ENCODE measurements at places on chromosomes 5 and 9. TPM values are rescaled to one million over a fixed set of nuclear protein-coding genes. Genes with fewer than 3 reads are reported as not detected.
A peak's percentile ranks its signal among the peaks of the same experiment; 100 is the strongest.

DNA sequence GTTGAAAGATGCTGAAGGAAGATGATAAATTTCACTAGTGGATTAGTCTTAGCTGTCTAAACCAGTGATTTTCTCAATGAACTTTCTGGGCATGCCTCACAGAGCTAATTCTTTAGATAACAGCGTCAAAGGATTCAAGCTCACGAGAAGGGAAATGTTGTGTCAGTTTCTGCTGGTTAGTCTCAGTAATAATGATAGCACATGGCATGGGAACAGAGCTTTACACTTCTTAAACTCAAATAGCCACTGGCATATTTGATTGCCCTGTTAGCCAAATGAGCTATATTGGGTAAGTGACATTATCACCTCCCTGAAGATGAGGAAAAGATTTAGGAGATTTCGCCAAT lies 139.3 kb upstream of the NR3C1 start:
- H3K36me3 ChIP-seq = no peaks in the 10 kb centered on the region
- no peak for DNase-seq
- no peaks in the 10 kb centered on the region for H3K27me3 ChIP-seq
- H3K27ac ChIP-seq = 0 out of 2 replicates have a peak overlapping the region, but pooled peaks have one; percentile 3

GRCh38 chr9:99411068-99411467 lies 189.0 kb downstream of the SEC61B start:
- H3K4me1 ChIP-seq = peaks cover under 1% of the 10 kb centered on the region
- H3K27ac ChIP-seq = no peak overlapping the region
- no peaks in the 10 kb centered on the region for H3K36me3 ChIP-seq
- no peak overlapping the region for H3K4me3 ChIP-seq

DNA sequence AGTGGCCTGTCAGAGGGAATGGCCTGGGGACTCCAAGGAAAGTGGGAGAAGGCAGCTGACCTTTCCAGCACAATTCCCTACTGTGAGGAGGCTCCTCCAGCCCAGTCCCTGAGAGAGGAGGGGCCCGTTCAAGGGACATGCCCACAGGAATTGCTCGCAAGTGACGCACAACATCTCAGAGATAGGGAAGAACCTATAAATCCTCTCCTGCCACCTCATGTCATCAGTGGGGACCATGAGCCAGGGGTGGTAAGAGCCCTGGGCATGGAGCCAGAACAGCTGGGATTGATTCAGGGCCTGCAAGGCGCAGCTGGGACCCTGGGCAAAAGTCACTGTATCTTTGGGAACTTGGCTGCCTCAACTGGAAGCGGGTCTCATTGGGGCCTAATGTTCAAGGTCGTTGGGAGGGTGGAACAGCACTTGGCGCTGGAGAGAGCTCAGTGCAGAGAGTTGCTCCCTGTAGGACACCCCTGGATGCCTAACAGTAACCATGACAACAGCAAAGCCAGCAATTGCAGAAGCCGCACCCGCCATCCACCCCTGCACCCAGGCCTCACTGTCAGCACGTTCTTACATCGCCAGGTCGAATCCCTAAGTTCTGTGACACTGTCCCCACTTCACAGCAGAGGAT lies 41.3 kb upstream of the ORM1 start:
- H3K4me3 ChIP-seq = no peak overlapping the region
- DNase-seq = peak; percentile 67
- H3K4me1 ChIP-seq = peaks cover 39% of the 10 kb centered on the region
- H3K27me3 ChIP-seq = no peaks in the 10 kb centered on the region
- peaks cover 3% of the 10 kb centered on the region for H3K36me3 ChIP-seq

Gene TOR4A
- total RNA-seq = 9.7 TPM

Gene GTF2H2C
- total RNA-seq = 32.8 TPM

GRCh38 chr5:172178991-172179989 lies 8.7 kb downstream of the STK10 start:
- H3K4me3 ChIP-seq = no peak overlapping the region
- H3K36me3 ChIP-seq = peaks cover 2% of the 10 kb centered on the region
- H3K27me3 ChIP-seq = no peaks in the 10 kb centered on the region
- H3K4me1 ChIP-seq = peaks cover 5% of the 10 kb centered on the region
- no peak overlapping the region for H3K27ac ChIP-seq

DNA sequence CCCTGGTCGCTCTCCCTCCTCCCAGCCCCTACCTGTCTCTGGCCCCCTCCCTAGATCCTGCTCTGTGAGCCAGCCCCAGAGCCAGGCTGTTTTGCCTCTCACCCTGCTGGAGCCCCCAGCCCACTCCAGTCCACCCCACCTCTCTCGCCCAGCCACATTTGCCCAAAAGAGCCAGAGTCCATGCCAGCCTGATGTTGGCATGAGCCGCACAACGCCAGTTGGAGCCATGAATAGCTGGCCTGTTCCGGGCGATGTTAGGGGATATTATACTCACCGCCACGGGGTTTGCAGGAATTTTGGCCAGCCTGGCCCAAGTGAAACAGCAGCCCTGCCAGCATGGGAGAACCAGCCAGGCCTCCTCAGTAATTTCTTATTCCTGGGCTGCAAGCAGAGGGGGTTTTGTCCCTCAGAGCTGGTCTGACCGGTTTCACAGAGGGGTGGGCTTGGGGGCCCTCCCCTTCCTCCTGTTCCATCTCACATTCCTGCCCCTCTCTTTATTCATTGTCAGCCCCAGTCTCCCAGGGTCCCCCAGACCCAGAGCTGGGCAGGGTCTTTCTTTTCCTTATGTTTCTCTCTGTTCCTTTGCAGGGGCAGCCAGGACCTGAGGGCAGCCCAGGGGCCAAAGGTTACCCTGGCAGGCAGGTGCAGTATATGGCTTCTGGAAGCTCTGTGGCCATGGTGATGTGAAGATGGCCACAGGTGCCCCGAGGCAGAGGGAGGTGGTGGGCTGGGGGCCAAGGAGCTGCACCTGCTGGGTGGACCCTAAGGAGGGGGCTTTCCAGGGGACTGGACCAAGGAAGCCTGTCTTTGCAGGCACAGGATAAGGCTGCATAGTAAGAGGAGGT lies 50.1 kb downstream of the COL27A1 start:
- no peak overlapping the region for H3K4me3 ChIP-seq
- peaks cover 15% of the 10 kb centered on the region for H3K36me3 ChIP-seq
- no peaks in the 10 kb centered on the region for H3K27me3 ChIP-seq
- no peak overlapping the region for H3K27ac ChIP-seq
- H3K4me1 ChIP-seq = peaks cover 36% of the 10 kb centered on the region
- DNase-seq = no peak

Gene ARPC5L
- total RNA-seq = 19.7 TPM

DNA sequence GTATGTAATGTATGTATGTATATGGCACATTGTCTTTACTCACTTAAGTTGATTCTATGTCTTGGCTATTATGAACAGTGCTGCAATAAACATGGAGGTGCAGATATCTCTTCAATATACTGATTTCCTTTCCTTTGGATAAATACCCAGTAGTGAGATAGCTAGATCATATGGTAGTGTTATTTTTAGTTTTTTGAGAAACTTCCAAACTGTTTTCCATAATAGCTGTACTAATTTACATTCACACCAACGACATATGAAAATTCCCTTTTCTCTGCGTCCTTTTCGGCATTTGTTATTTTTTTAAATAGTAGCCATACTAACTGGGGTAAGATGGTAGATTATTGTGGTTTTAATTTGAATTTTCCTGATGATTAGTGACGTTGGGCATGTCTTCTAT lies 445.6 kb downstream of the NFIB start:
- H3K4me3 ChIP-seq = no peak overlapping the region
- H3K27me3 ChIP-seq = no peaks in the 10 kb centered on the region
- H3K27ac ChIP-seq = no peak overlapping the region
- H3K36me3 ChIP-seq = no peaks in the 10 kb centered on the region

DNA sequence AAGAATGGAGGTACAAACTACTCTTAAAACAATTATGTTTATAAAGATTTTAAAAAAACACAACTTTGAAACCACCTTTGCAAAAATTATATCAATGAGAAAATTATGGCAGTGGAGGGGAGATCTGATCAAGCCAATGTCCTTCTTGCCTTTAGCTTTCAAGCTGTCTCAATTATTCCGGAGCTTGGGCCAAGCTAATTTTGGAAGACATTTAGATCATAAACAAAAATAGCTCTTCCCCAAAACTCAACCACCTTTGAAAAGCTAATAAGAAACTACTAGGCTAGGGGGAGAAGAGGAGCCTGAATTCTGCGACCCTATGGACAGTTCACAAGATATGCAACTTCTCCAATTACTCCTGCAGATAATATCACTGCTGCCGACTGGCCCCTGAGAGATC lies 263.3 kb downstream of the ICE1 start:
- H3K27ac ChIP-seq = no peak overlapping the region
- no peaks in the 10 kb centered on the region for H3K36me3 ChIP-seq
- H3K4me1 ChIP-seq = no peaks in the 10 kb centered on the region
- no peaks in the 10 kb centered on the region for H3K27me3 ChIP-seq

Gene KCNT1
- total RNA-seq = not detected

Gene SMU1
- 37.8 TPM for total RNA-seq

Gene F2RL1
- total RNA-seq = 9.4 TPM

Gene C1QTNF2
- total RNA-seq = 0.72 TPM

- no peak for DNase-seq
- H3K27ac ChIP-seq = no peak overlapping the region
Measured at GRCh38 chr5:44443172-44443571, 54.0 kb upstream of the FGF10 start.

Gene IFNA2
- not detected for total RNA-seq

GRCh38 chr5:180274695-180275094 lies 17.2 kb downstream of the MAPK9 start:
- no peak for DNase-seq
- H3K27ac ChIP-seq = no peak overlapping the region
- H3K27me3 ChIP-seq = no peaks in the 10 kb centered on the region
- H3K4me3 ChIP-seq = no peak overlapping the region
- H3K36me3 ChIP-seq = peaks cover 25% of the 10 kb centered on the region

- no peaks in the 10 kb centered on the region for H3K4me1 ChIP-seq
- H3K4me3 ChIP-seq = no peak overlapping the region
- H3K27ac ChIP-seq = no peak overlapping the region
- no peaks in the 10 kb centered on the region for H3K36me3 ChIP-seq
- no peaks in the 10 kb centered on the region for H3K27me3 ChIP-seq
Measured at GRCh38 chr5:7186818-7187217, 209.1 kb upstream of the ADCY2 start.

GRCh38 chr5:166834246-166834645 lies 1457.2 kb upstream of the WWC1 start:
- H3K27me3 ChIP-seq = no peaks in the 10 kb centered on the region
- H3K27ac ChIP-seq = no peak overlapping the region
- no peak overlapping the region for H3K4me3 ChIP-seq
- H3K36me3 ChIP-seq = no peaks in the 10 kb centered on the region
- DNase-seq = no peak
